Left forelimb (tissue), 1 donor: ENCODE measurements at places on chromosomes 12 and 14.

DNA sequence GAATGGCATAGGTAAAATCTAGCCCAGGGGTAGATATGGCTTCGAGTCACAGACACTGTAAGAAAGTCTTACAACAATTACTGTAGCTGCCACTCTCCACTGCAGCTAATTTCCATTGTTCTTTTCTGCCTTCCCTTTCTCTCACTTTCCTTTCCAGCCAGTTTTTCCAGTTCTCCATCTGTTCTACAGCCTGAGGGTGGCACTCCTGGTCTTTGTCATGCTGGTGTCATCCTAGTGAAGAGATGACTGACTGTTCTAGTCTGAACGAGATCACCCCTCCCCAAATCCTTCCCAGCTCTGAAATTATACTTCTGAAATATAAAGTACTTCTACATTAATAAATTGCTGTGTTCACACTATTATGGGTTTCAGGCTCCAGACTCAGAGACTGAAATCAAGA lies 74.2 kb upstream of the CSRP2 start:
- DNase-seq, result no peak

DNA sequence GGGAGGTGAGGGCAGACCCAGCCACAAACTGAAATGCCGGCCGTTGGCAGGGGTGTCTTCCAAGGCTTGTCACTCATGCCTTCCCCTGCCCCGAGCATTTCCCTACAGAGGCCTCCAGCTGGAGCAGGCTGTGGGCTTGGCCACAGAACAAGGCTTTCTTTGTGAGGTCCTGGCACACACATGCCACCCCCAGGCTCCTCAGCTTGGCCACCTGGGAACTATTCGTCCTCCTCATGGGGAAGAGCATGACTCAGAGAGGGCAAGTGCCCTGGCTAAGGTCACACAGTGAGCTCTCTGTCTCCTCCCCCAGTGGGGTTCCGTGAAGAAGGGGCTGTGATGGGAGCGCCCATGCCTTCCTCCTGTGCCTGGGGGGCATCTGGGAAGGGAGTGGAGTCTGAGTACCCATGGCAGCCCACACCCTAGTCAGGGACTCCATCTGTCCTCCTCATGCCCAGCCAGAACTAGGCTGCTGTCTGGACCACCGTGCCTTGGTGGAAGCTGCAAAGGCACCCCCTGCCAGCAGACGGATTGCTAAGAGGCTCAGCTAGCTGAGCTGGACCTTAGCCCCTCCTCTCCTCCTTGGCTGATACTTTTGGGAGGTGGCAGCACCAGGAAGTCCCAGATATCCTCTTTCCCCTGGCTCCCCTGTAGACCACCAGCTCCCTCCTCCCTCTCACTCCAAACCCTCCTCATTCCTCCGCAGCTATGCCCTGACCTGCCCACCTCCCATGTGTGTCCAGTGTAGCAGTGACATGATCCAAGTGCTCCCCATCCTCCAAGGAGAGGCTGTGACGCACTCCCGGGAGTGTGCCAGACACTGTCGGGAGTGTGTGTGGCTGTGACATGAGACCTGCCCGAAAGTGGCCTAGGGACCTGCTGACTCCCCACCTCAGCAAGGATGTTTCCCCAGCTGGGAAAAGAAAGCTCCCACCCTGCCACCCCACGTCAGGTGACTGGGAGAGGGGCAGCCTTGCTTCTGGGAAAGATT lies 21.4 kb downstream of the ABCB9 start:
- no peak for DNase-seq

DNA sequence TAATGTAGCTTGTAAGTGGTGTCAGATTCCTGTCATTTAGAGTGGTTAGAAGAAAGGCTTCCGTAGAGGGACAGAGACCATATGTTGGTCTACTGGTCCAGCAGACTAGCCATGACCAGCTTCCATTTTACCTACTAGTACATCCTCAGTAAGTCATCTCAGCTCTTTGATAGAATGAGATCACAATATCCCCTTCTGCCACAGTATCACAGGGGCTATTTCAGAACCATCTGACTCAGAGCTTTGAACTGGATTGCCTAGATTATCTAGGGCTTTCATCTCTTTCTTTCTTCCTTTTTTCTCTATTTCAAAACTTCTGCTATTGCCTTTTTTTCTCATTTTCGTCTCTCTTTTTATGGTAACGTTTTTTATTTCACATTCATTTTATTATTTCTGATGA lies 4.7 kb downstream of the ZDHHC17 start:
- DNase-seq, result no peak

DNA sequence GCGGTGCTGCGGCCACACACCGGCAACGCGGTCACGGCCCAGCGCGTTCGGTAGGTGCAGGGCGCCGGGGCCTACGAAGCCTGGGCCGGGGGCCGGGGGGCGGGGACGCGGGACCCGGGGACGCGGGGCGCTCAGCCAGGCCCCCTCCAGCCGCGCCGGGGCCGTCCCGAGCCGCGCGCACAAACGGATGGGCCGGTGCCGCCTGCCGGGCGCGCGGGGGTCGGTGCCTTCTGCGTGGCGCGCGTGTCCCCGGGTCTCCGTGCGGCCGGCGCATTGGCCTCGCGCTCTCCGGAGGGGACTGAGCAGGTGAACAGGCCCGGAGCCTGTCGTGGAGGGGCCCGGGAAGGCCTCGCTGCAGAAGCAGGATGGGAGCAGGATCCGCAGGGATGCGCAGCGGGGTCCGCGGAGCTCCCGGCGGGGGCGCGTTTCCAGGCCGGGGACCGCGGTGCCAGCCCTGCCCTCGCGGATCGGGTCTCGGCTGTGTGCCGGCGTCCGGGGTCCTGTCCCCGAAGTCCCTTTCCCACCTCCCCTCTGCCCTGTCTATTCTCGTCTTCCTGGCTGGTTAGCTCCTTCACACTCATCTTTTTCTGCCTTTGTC lies 421 bp downstream of the GLT1D1 start:
- DNase-seq, result no peak

GRCh38 chr12:30880061-30880460 lies 46.5 kb upstream of the TSPAN11 start:
- no peak for DNase-seq

DNA sequence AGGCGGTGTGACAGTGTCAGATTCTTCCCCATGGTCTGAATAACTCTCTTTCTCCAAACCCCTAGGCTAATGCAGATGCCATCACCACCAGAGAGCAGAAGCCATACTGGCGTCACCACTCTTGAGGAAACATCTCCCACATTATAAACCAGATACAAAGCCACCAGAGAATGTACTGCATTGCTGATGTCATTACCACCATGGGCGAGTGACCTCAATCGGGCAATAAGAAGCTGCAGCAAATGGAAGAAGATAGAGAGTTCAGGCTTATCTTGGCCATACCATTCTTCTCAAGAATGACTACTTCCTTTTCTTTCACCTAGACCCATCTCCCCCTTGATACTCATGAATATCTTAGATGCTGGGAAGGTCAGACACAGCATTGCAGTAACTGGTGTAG lies 1157.2 kb downstream of the TMEM121 start:
- DNase-seq, result no peak

GRCh38 chr14:57182760-57183503 lies 85.8 kb downstream of the EXOC5 start:
- no peak for DNase-seq

- no peak for DNase-seq
Observed at GRCh38 chr12:59698600-59698999, 102.8 kb downstream of the SLC16A7 start.

- no peak for DNase-seq
Observed at GRCh38 chr12:68648179-68648578, 37.5 kb downstream of the RAP1B start.

DNA sequence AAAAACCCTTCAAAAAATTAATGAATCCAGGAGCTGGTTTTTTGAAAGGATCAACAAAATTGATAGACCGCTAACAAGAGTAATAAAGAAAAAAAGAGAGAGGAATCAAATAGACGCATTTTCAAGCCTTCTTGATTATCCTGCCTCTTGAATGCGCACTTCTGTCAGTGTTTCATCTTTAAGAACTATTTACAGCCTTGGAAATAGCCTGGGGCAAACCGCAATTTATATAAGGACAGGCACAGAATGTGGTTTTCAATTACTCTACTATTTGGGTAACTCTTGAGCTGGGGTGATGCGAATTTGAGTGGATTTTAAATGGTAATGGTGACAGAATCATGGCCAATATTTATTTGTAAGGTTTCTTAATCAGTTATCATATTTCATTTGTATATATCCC lies 179.1 kb upstream of the OTX2 start:
- no peak for DNase-seq

GRCh38 chr14:68284333-68284732 lies 464.8 kb downstream of the RAD51B start:
- DNase-seq, result no peak

GRCh38 chr14:58535044-58535443 lies 102.7 kb upstream of the DACT1 start:
- no peak for DNase-seq

DNA sequence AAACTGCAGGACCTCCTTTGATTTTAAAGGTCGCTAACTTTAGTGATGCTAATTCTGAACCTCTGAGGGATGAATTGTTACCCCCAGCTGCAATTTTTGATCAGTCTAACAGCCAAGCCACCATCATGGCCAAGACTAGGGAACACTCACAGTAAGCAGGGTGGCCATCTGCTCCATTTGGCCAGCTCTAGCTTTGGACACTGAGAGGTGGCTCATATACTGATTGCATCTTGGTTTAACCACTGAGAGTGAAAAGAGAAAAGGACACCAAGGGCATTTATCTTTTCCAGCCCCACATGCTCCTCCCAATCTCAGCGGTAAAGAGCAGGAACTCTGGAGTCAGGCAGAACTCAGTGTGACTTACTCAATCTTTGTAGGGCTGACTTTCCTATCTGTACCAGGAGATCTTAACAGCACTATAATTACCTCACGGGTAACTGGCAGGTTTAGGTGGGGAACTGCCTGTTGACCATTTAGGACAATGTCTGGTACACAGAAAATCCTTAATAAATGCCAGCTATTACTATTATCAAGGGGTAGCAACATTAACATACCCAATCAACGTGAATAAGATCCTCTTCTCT lies 6.2 kb downstream of the LPCAT3 start:
- DNase-seq, result no peak

GRCh38 chr14:62301911-62302310 lies 539.7 kb downstream of the SNAPC1 start:
- DNase-seq, result no peak

DNA sequence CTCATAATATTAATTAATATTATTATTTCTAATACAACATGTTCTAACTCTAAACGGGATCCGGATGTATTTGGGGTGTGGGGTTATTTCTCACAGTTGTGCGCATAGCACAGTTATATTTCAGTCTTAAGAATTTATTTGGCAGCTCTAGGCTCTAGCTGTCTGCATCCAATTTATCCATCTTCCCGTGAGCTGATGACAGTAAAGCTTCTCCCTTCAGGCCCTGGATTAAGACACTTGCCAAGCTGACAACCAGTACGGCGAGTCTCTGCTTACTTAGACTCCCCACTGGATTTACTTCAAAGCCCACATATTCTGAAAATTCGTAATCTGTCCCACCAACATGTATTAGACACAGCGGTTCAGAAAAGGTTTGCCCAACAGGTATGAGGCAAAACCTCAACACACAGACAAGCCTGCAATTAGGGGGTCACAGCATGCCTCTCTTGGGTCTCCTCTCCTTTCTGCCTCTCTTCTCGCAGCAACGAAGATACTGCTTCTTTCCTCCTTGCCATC lies 232.9 kb upstream of the TMTC1 start:
- no peak for DNase-seq

DNA sequence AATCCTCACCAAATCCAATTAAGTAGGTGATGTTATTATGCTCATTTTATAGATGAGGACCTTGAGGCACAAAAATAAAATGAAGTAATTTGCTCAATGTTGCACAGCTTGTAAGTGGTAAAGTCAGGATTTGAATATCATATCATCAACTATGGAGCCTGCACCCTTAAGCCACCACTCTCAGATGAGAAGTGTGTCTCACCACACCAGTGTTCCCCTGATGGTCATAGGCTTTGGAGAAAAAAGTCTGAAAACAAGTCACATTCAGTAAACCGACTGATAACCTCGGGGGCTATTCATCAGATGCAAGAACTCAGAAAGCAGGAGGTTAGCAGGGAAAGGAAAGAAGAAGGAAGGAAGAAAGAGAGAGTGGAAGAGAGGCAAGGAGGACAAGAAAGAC lies 2.8 kb downstream of the TSHR start:
- no peak for DNase-seq

DNA sequence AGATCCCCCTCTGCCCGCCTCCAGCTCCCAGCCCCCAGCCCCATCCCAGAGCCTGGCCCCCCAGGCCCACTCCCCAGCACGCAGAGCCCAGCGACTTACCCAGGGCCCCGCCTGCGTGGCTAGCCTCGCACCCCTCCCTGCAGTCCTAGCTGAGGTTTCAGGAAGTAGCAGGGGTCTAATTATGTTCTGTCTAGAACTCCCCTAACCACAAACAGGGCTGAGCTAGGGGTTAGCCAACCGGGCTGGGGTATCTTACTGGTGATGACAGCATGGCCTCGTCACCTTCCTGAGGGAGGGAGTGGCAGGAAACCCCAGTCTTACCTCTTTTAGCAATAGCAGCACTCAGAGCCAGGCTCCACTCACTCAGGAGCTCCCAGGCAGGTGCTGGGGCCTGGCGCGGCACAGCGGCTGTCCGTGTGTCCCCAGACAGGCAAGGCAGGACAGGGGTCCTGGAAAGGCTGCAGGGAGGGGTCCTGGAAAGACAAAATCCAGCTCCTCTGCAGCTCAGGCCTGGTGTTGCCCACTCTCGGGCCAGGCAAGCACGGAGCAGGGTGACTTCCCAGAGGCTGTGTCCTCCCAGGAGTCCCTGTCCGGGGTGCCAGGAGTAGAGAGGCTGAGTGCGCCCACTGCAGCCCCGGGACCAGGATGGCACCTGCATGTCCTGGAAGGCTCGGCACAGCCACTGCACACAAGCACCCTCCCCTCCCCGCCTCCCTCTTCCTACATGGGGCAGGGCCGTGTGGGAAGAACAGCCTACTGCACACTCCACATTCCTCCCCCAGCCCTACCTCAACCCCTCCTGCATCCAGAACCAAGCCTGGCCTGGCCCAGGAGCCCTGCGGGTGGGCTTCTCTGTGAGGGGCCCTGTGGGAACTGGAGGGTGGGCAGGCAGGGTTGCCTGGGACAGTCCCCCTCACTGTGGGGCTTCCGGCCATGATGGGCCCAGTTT lies at the start of gene GPR132:
Gene GPR132, minus strand, starts transcription at position 151 of the 949 bp plus-strand sequence. CDS start 10,010 bp downstream, outside the sequence.
- DNase-seq, result peak; percentile 64

GRCh38 chr12:8780389-8780788 lies 42.0 kb upstream of the A2ML1 start:
- DNase-seq, result no peak

- no peak for DNase-seq
Observed at GRCh38 chr14:32087173-32087861, 10.2 kb downstream of the ARHGAP5 start.

- no peak for DNase-seq
Observed at GRCh38 chr12:32558903-32559302, 120.2 kb upstream of the DNM1L start.

- DNase-seq, result no peak
Observed at GRCh38 chr14:101207897-101208296, 304.4 kb upstream of the RTL1 start.

DNA sequence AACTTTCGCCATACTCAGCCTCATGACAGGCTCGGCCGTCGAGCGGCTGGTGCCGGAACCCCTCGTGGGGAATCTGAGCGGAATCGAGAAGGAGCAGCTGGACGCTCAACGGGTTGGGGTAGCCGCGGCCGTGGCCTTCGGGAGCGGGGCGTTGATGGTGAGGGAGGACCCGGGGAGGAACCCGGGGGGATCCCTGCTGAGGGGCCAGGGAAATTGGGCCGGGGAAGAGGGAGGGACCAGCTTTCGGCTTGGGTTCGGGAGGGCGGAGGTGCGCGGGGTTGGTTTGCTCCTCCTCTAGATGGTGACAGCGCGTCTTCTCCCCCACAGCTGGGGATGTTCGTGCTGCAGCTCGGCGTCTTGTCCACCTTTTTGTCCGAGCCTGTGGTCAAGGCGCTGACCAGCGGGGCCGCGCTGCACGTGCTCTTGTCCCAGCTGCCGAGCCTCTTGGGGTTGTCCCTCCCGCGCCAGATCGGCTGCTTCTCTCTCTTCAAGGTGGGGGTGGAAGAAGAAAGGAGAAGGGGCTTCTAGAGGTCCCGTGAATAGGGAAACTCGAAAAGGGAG lies 9.8 kb downstream of the ARHGEF25 start:
- DNase-seq, result no peak
